ENCODE measurements at places on chromosomes 12 and 14. TPM values are rescaled to one million over a fixed set of nuclear protein-coding genes. Genes with fewer than 3 reads are reported as not detected.

Gene SYNE3
- 0.03 TPM for total RNA-seq

Gene DCN
- not detected for total RNA-seq

Gene KCNC2
- total RNA-seq: not detected

Gene TSPAN9
- total RNA-seq: 26.2 TPM

Gene CLEC2B
- 1.0 TPM for total RNA-seq

Gene C3AR1
- not detected for total RNA-seq

Gene CDCA4
- 102 TPM for total RNA-seq

GRCh38 chr12:52814710-52815155, 817 bp upstream of the KRT4 start:
- no peak overlapping the region for H3K27ac ChIP-seq
- H3K4me3 ChIP-seq: no peak overlapping the region
- peaks cover 25% of the 10 kb centered on the region for H3K4me1 ChIP-seq
- no peaks in the 10 kb centered on the region for H3K27me3 ChIP-seq
- H3K36me3 ChIP-seq: no peaks in the 10 kb centered on the region
- no peak for DNase-seq

GRCh38 chr12:117980616-117981015, 11.8 kb upstream of the KSR2 start:
- H3K27ac ChIP-seq: no peak overlapping the region
- no peak for DNase-seq
- H3K36me3 ChIP-seq: no peaks in the 10 kb centered on the region
- H3K4me3 ChIP-seq: no peak overlapping the region
- no peaks in the 10 kb centered on the region for H3K4me1 ChIP-seq
- H3K27me3 ChIP-seq: no peaks in the 10 kb centered on the region

- H3K4me3 ChIP-seq: no peak overlapping the region
- H3K27ac ChIP-seq: no peak overlapping the region
- no peak for DNase-seq
- H3K36me3 ChIP-seq: no peaks in the 10 kb centered on the region
- no peaks in the 10 kb centered on the region for H3K27me3 ChIP-seq
- H3K4me1 ChIP-seq: peaks cover 8% of the 10 kb centered on the region
Observed at GRCh38 chr14:74049876-74050495, 30.8 kb downstream of the BBOF1 start.

Measured in neural progenitor cell (in vitro differentiated cells).